ENCODE measurements at places on chromosomes 5 and 9.

GRCh38 chr5:170305016-170305645, 7.6 kb upstream of the LCP2 start:
- no peak for DNase-seq

DNA sequence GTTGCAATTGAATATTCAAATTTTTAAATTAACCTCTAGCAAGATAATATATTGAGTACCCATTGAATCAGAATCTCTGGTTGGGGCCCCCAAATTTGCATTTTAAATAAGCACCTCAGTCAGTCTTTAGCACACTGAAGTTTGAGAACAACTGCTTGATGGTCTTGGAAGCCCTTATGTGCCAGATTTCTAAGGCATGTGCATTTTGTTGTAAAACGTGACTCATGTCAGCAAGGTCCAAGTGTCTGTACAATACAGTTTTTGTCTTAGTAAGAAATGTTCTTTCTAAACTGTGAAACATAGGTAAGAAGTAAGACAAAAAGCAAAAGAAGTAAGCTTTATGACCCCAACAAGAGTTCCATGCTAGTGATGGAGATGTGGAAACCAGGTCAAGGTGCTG, 59.1 kb upstream of the PHF2 start:
- DNase-seq = no peak

- DNase-seq = no peak
Observed at GRCh38 chr5:154058055-154059038, 19.6 kb downstream of the MFAP3 start.

DNA sequence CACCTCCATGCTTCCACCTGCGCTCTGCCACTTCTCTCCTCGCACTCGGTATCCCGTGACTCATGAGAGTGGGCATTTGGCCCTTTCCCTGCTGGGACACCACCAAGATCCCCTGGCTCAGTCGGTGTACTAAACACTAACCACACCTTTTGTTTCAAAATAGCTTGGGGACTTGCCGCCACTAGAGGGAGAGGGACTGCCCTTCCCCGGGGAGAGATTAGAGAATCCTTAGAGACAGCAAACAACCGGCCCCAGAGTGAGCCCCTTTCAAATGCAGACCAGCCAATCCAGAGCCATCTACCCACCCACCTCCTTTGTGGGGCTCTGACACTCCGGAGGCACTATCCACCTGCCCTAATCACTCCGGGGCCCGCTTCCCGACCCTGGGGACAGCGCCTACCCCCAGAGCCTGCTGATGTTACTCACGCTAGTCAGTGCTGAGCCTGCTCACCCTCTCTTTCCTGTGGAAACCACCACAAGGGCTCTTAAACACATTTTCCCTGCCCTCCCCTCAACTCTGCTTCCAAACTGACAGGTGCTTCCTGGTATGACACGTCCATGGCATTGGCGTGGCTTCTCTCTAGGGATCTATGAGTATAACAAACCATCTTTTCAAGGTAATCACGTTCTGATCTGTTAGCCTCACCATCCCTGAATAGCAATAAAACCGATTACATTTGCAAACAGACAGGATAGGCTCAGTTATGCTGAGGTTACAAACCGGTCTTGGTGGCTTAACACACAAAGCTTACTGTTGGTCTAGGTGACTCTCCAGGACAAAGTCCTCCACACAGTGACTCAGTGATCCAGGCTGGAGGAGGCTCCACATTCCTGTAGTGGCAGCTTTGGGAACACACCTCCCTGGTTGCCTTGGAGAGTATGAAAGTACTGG, 180.1 kb upstream of the MVB12B start:
- no peak for DNase-seq

DNA sequence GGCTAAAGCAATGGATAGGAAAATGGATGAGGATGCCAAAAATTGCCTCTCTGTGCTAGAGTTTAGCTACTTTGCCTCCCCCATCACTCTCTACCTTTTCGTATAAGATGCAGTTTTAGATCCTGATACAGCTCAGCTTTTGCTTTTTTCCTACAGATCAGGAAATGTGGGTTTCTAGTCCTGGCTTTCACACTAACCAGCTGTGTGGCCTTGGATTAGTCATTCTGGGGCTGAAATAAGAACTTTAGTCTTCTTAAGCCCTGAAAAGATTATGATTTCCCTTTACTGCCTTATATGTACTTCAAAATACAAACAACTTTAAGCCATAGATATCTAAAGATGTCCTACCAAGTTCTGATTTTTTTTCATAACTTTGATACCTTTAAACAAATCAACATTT, 116.4 kb downstream of the BAAT start:
- no peak for DNase-seq

DNA sequence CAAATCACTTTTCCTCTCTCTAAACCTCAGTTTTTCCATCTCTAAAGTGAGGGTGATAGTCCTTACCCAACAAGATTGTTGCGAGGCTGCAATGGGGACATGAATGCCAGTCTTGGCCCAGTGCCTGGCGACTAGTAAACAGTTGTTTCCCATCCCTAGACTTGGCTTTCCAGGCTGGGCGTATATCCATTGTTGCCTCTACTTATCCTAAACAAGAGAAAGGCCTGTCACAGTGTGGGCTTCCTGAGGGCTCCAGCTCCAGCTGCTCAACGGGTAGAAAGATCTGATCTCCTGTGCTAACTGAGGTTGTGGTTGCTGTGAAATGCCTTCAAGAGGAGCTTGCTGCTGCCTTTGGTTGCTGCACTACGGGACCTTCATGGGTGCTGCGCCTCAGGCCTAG, 142.0 kb downstream of the NSG2 start:
- no peak for DNase-seq

DNA sequence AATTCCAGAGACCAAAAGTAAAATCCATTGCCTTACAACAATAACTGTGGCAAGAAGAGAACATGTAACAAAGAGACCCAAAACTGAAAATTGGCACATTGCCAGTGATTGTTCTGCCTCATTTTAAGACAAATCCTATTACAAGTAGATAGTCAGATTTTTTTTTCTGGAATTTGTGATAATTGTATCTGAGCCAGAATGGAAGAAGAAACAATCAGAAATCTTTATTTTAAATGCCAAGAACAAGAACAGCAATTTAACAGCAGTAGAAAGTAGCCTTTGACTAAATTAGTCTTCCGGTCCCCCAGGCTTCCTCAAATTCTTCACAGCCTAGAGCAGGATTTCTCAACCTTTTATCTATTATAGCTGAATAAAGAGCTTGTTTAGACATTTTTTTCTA, 106.7 kb upstream of the PTPN3 start:
- no peak for DNase-seq

- DNase-seq = no peak
Observed at GRCh38 chr5:127227881-127228280, 62.7 kb upstream of the MEGF10 start.

- no peak for DNase-seq
Observed at GRCh38 chr5:114447084-114447773, 85.4 kb downstream of the KCNN2 start.

GRCh38 chr5:113090336-113091106, 113.9 kb downstream of the DCP2 start:
- DNase-seq = no peak

GRCh38 chr5:102886586-102886985, 131.5 kb downstream of the PAM start:
- DNase-seq = no peak

- DNase-seq = no peak
Observed at GRCh38 chr9:108196332-108197007, 659.3 kb downstream of the ACTL7B start.

- DNase-seq = no peak
Observed at GRCh38 chr5:136132087-136132486, 558 bp upstream of the SMAD5 start.
